ENCODE measurements at places on chromosomes 13 and 19.

GRCh38 chr19:33295621-33296487 is 6.5 kb downstream of the CEBPA start:
- DNase-seq, result no peak

DNA sequence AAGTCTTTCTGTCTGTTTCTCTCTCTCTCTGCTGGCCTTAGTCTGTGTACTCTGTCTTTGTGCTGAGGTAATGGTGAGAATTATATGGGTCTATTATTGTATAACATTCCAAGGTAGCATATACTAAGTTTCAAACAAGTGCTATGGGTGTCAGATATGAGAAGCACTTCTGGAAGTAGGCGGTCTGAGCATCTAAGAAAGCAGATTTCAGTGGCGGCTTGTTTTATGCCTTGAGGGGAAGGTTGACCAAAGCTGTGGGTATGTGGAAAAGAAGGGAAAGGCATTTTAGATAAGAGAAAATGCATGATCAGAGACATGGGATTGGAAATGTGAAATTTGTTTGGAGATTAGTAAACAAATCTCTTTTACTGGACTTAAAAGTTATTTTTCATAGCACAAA is 348.5 kb downstream of the RFC3 start:
- no peak for DNase-seq

DNA sequence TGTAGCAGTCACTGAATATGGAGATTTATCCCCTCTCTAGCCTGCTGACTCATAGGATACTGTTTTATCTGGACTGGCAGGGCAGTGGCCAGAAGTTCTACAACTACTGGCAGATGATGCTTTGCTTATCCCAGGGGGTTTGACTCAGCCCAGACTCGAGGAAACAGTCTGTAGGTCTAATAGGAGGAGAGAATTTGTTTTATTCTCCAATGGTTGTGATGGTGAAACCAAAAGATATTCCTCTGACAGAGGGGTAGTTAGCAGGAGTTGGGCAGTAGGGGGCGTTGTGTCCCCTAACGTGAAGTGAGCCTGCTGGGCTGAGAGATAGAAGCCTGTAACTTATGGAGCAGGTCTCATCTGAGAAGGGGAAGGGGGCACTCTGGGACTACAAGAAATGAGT is 74.9 kb downstream of the WTIP start:
- peak; percentile 16 for DNase-seq

DNA sequence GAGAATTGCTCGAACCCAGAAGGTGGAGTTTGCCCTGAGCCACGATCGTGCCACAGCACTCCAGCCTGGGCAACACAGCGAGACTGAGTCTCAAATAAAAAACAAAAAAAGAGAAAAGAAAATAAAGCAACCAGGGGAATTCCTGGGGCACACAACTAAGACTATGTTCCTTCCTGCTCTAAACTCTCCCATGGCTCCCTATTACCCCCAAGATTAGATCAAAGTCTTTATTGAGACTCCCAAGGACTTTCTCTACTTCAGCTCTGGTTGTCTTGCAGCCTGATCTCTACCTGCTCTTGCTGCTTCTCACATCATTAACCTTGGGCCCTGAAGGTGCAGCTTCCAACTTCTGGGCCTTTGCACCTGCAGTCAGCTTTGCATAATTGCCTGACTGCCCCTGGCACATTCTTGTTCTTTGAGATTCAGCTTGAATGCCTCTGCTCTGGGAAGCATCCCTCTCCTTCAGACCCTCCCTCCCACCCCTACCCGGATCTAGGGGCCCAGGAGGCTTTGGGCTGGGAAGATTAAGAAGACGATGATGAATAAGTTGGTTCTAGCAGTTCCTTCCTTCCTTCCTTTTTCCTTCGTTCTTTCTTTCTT is 16.8 kb upstream of the CERS4 start:
- no peak for DNase-seq

DNA sequence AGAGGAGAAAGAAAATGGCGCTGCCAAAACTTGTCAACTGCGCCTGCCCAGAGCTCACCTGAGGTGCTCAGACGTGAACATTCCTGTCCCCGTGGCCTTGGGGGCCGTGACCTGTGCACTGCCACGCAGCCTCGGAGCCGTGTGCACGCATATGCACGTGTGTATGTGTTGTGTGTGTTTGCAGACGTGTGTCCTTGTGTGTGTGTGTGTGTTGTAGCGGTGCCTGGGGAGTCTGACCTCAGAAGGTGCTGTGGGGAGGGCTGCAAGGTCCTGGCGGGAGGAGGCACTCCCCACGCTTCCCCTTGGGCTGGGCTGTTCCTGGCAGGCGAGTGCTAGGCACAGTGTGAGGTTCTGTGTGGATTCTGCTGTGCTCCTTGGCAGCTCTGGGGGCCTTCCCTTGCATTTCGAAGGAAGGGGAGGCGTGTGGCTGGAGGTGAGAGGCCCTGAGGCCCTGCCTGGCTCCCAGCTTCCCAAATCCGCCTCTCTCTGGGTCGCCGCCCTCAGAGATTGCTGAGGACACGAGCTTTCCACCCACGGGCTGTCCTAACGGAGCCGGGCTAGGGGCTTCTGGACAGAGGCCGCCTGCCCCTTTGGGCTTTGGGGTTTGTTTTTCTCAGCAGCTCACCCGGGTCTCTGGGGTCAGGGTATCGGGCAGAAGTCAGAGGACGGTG is 4.5 kb downstream of the BSG start:
- DNase-seq, result no peak

GRCh38 chr13:48144413-48145035 is 49.6 kb upstream of the MED4 start:
- DNase-seq, result no peak

DNA sequence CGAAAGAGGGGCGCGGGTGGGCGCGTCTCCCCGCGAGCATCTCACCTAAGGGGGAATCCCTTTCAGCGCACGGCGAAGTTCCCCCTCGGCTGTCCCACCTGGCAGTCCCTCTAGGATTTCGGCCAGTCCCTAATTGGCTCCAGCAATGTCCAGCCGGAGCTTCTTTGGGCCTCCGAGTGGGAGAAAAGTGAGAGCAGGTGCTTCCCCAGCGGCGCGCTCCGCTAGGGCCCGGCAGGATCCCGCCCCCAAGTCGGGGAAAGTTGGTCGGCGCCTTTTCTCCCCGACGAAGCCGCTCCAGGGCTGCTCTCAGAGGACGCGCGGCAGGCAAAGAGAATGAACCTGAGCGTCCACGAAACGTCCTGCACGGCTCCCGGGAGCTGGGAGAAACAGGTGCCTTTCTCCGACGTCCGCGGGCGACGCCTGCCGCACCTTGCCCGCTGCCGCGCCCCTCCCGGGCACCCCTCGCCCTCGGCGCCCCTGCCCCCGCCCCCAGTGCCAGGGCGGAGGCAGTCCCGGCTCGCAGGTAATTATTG is 366 bp upstream of the KL start:
- DNase-seq, result no peak

DNA sequence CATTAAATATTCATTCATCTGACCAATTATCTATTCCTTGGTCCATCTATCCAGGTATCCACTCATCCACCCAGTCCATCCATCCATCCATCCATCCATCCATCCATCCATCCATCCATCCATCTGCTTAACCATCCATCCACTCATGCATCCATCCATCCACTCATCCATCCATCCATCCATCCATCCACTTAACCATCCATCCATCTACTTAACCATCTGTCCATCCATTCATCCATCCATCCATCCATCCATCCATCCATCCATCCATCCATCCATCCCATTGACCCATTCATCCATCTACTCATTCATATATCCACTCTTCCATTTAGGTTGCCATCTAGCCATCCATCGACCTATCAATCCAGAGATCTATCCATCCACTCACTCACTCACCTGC is 11.4 kb downstream of the MYBPC2 start:
- no peak for DNase-seq

- no peak for DNase-seq
Measured at GRCh38 chr19:10751109-10751953, 33.5 kb downstream of the DNM2 start.

- no peak for DNase-seq
Measured at GRCh38 chr19:51367255-51367564, 1.0 kb upstream of the ETFB start.
